Adrenal gland (tissue), 19 donors: ENCODE measurements at places on chromosomes 12 and 14.
A peak's percentile ranks its signal among the peaks of the same experiment; 100 is the strongest.

DNA sequence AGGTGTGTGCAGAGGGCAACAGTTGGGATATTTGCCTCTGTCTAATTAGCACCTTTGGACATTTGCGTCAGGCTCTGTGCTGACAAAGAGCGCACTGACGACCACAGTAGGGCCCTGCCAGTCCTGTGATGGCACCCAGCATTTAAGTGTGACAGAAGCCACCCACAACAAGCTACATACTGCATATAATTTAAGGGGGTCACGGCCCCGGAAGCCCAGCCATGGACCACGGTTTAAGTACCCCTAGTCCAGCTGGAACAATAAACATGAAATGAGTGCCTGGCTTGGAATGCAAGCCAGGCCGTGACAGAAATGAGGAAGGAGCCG is 16.8 kb upstream of the DYNC1H1 start:
- DNase-seq: no peak

DNA sequence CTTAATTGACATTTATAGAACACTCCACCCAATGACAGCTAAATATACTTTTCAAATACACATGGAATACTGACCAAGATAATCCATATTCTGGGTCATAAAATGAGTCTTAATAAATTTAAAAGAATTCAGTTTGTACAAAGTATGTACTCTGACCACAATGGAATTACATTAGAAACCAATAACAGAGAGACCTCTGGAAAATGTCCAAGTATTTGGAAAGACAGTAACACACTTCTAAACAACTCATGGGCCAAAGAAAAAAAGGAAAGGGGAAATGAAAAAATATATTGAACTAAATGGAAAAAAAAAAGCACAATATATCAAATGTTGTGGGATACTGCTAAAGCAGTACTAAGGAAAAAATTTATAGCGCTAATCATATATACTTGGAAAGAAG is 52.0 kb downstream of the CRACR2A start:
- no peak for DNase-seq

DNA sequence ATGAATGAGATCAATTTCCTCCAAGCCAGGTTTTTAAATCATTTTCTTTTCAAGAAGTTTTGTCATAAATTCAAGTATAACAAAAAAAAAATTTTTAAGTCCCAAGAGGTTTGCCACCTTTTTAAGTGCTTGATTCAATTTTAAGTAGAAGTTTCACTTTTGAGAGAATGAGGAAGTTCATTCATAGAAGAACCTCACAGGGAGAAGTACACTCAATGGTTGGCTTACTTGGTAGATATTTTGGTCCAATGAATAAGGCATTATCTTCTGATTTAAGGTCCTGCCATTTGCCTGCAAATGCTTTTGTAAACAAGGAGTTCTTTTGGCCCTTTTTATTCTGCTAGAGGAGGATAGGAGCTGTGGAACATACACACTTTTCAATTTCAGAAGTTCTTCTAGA is 96.7 kb upstream of the NOVA1 start:
- DNase-seq: no peak

DNA sequence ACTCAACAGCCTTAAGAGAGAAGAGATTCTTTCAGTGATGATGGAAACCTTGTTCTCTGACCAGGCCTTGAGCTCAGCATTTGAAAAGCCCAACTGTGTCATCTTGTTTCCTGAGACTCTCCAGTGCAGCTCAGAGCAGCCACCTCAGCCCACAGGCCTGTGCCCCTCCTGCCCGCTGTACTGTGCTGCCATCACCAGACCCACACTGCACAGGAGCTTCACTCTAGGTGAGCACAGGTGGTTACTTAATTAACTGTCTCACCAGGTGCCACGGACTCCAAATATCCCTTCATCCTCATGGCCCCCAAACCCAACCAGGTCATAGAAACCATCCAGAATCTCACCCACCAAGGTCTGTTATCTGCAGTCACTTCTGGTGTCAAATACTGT is 51.3 kb downstream of the JAG2 start:
- no peak for DNase-seq

DNA sequence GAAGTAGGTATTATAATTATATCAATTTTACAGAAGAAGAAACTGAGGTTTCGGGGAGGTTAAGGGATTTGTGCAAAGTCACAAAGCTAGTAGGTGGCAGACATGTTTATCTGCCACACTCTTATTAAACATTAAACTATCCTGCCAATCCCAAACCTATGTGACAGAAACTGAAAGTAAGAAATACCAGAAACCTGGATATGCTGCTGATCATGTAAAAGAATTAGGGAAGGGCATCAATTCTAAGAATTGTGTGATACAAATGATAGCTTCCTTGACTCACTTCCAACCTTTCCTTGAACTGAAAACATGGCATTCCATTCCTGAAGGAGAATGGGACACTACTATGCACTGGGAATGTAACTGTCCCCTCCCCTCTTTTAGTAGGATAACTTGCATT is 16.9 kb downstream of the TAOK3 start:
- DNase-seq: no peak

- no peak for DNase-seq
Observed at GRCh38 chr14:94663538-94663937, 51.3 kb downstream of the SERPINA3 start.

DNA sequence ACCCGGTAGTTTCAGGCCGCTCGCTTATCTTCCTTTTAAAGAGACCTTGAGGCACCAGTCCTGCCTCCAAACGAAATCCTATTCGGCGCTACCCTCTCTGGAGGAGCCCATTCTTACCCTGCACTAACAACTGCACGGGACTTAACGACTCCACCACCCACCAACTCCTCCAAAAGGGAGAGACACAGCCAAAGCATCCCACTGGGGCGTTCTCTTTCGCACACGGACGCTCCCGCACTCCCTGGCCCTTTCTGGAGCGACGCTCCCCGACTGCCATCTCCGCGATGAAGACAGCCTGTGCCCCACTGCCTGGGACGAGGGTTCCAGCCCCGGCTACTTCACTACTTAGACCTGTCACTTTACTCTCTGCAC is 650 bp downstream of the GALC start:
- no peak for DNase-seq

DNA sequence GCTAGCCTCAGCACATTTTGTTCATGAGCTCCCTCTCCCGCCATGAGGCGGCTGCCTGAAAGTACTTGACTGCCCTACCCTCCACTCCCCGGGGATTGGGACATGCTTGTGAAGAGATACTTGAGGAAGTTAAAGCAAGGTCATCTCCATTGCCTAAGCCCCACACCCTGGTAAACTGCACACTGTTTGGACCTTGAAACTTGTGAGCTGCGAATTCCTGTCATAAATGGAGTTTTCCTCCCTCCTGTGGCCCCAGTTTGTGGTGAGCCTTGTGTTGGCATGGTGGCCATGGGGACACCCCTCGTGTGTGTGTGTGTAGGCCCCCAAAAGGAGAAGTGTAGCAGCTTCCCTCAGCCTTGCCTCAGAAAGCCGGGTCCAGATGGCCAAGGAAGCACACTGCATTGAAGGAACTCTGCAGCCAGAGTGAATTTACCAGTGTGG is 395.5 kb downstream of the ZFP36L1 start:
- peak; percentile 73 for DNase-seq

- DNase-seq: no peak
Observed at GRCh38 chr12:3319723-3320492, 171.1 kb upstream of the PRMT8 start.

GRCh38 chr12:114409852-114410600 is 4.1 kb upstream of the TBX5 start:
- DNase-seq: no peak

DNA sequence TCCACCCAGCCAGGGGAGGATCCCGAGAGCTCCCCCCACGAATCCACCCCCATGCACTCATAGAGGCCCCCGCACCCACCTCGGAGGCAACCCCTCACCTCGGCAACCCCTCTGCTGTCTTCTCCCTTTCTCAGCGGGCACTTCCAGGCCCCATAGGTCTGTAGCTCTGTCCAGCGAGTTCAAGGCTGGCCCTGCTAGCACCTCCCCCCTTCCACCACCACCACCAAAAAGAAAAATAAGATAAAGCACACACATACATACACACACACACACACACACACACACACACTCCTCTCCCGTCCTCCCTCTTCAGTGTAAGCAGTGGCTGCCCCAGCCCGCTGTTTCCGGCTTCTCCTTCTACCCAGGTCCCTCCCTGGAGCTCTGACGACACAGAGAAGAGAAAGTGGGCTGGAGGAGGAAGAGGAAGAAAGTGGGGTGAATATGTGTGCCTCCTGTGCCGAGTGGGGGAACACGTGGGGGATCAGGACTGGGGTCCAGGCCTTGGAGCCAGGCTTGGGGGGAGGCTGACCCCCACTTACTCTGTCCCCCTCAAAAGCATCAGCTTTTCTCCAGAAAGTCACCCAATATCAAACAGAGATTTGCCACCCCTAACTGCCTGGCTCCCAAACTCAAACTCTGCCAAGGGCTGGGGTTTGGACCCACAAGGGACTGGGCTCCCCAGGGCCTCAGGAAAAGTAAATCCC is at the start of gene STAT6:
STAT6 (minus strand) TSS at position 332 of the 704 bp plus-strand sequence. CDS start 3,084 bp downstream, outside the sequence.
- DNase-seq: peak; percentile 91

- DNase-seq: no peak
Observed at GRCh38 chr12:6858799-6859198, 6.8 kb downstream of the USP5 start.

GRCh38 chr14:69703047-69704039 is 63.6 kb upstream of the SRSF5 start:
- no peak for DNase-seq

DNA sequence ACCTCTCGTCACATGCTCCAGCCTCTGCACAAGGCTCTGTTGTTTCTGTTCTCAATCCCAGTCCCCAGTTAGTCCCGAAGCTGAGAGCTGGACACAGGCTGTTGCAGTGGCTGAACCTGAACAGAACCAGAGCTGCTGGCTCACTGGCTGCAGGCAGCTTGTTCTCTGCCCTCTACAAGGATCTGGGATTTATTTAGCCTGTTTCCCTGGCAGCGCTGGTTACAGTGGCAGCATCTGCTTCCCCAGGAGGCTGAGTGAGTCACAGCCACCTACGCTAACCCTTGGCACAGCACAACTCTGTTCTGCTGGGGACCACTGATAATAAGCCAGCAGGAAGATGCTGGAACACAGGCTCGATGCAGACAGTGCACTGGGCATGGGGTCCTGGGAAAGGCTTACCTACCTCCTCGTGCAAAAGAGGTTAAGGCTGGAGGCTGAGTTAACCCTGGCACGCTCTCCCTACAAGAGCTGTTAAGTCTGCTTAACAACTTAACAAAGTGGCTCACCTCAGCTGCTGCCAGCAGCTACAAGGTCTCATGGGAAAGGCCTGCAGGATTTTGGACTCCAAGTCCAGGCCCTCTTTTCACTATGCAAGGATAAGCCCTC is 299.6 kb downstream of the PCNX1 start:
- DNase-seq: peak; percentile 90

GRCh38 chr14:31200702-31200990 is 6.9 kb downstream of the HECTD1 start:
- DNase-seq: no peak

GRCh38 chr12:46403719-46404070 is 31.1 kb upstream of the SLC38A2 start:
- DNase-seq: no peak

DNA sequence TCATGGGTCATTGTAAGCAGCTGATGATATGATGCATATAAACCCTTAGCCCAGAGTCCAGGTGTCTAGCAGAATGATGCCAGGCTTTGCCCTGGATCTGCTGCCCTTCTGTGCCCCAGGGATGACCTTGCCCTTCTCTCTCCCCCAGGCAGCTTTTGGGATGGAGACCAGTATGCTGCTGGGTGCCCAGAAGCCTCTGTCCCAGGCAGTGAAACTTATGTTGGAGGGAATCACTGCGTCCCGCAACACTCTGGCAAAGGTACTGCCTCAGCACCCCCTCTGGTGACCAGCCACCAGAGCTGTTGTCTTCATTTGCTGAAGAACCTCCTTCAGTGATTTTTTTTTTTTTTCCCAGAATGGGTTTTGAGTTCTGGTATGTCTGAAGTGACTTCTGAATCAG is 23.3 kb downstream of the CYP46A1 start:
- DNase-seq: peak; percentile 20

- DNase-seq: no peak
Observed at GRCh38 chr14:39434401-39434800, 2.2 kb upstream of the FBXO33 start.

GRCh38 chr14:99564926-99565259 is 39.1 kb downstream of the CCDC85C start:
- no peak for DNase-seq

DNA sequence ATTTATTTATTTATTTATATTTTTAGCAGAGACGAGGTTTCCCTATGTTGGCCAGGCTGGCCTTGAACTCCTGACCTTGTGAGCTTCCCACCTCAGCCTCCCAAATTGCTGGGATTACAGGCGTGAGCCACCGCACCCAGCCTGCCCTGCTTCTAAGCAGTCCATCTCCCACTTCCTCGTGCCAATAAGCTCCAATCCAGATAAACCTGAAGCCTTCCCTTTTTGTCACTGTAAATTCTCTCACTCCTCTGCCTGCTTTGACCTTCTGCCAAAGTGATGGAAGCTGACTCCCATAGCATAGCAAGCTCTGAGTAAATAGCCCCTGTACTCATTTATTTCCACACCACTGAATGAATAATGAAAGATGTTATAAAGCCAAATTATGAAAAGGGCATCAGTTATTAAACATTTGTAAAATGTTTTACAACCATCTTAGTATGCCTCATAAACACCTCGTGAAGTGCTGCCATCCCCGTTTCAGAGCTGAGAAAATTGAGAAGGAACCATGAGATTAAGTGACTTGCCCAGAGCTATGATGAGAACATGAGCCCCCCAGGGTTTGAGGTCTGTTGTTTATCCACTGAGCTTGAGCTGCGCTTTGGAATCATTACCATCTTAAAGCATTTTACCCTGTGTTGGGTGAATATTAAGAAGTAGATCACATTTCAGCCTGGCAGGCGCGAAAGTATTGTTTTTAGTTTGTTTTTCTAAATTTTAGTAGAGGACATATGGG is 30.4 kb downstream of the MANSC1 start:
- DNase-seq: no peak

GRCh38 chr12:104693493-104693892 is 236.7 kb downstream of the CHST11 start:
- no peak for DNase-seq

DNA sequence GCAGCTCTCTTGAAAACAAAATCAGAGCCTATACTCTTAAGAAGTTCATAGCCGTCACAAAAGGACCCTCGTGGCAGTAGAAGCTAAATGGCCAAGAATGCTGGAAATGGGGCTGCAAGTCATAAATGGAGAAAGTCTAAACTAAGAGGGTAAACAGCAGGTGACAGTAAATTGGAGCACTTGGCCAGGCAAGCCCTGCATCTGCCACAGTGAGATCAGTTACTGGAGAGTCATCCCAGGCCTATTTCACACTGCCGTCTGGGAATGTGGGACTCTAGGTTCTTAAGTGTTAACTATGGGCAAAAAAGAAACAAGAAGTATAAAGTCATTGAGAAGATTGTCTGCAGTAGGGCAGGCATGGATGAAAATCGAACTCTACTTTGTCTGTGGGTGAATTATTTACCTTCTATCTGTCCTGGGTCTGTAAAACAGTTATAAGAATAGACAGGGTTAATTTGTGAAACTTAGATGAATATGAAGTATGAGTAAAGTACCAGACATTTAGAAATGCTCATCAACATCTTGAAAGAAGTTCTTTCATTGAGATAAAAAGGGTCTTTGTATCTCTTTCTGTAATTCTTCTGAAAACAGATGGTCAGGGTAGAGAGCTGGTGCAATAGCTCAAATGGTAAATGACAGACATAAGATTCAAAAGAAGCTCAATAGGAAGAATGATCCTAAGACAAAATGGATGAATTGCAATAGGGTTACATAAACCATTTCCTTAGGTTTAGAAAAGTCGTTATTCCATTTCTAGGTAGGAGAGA is 792.5 kb downstream of the DIO2 start:
- no peak for DNase-seq

GRCh38 chr14:94897082-94897481 is 127.2 kb upstream of the GSC start:
- DNase-seq: no peak

GRCh38 chr14:77120771-77121743 is 20.5 kb downstream of the ZDHHC22 start:
- DNase-seq: peak; percentile 67
